Muscle of back (tissue), 13 donors: ENCODE measurements at places on chromosomes 4 and X.

- DNase-seq = no peak
Observed at GRCh38 chr4:85780664-85781063, 305.7 kb downstream of the ARHGAP24 start.

DNA sequence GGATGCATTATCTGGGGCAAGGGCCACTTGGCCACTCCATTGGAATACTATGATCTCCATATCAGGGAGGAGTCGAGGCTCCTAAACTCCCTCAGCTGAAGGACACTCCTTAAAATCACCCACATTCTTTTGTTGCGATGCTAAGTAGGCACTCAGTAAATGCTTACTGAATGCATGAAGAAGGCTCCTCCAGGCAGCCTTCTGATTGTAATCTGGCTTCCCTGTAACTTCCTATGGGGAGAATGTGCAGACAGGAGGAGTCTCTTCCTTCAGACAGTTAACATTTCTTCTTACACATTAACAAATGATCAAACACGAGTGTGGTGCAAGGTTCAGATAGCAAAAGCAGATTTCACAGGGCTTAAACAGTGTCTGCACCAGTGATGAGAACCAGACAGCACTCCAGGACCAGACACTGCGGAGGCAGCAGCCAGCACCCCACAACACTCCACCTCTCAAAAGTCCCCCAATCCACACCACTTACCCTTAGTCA, 21.4 kb upstream of the USO1 start:
- no peak for DNase-seq

DNA sequence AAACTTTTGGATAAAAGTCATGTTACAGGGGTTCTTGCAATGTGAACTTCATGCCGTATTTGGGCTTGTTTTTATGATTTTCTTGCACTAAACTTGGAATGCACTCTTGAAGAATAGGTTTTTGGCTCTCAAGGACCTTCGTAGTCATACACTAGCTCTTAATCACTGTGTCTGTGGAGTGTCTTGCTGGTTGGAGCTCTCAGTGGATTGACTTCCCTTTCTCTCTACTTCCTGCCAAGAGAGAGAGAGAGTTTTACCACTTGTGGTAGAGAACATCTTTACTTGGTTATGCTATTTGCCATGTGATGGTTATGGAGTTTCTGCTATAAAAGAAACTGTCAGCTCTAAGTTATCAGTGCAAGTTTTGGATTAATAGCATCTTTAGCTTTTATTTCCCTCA, 112.4 kb downstream of the BMPR1B start:
- DNase-seq = no peak

- DNase-seq = peak; percentile 39
Observed at GRCh38 chrX:149296092-149296491, 209.0 kb downstream of the IDS start.

GRCh38 chrX:133394765-133395164, 20.5 kb downstream of the GPC4 start:
- no peak for DNase-seq

DNA sequence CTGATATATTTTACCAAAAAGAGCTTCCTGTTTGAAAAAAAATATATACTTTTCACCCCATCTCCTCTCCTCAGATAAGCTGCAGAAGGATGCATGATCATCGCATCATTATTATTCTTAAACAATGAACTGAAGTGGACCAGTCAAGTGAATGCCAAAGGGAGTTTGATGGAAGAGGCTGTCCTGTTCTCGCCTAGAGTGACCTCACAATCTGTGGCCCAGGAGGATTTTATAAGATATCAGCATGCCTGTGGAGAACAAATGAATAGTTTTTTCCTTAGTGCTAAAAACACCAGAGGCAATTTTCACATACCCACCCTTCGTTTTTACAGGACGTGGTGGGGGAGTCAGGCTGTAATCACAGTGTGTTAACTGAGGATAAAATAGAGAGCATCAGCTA, 112.7 kb downstream of the USP46 start:
- DNase-seq = no peak

- peak; percentile 91 for DNase-seq
Observed at GRCh38 chr4:73897380-73898136, 28.4 kb downstream of the CXCL1 start.
